ENCODE measurements at places on chromosomes 7 and 10.

DNA sequence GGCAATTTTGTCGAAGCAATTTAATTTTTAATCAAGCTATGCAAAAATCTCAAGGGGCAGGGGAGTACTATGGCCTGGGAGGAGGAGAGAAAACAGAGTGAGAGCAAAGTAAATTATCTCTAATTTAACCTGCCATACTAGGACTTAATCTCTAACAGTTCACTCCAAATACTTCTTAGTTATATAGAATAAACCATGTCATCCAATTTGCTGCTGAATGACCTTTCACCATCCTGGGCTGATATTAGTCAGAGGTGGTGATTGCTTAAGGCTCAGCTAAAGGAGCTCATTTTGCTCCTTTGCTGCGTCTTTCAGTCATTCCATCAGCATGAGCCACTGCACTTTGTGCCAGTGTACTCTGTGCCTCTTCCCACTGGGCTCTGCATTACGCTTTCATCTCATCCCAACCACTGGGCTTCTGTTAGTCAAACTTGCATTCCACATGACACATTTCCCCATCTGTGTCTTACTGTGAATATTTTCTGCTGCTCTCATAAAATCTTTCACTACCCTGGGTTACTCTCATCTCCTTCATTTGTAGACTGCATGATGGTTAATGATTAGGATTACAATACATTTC is 84.3 kb downstream of the CD36 start:
- no peaks in the 10 kb centered on the region for H3K27me3 ChIP-seq
- H3K36me3 ChIP-seq = no peaks in the 10 kb centered on the region
- peaks cover 42% of the 10 kb centered on the region for H3K4me1 ChIP-seq
- peak overlapping the region; percentile 89 for H3K27ac ChIP-seq

- no peaks in the 10 kb centered on the region for H3K36me3 ChIP-seq
- no peak for DNase-seq
- H3K4me1 ChIP-seq = no peaks in the 10 kb centered on the region
- no peak overlapping the region for H3K4me3 ChIP-seq
Measured at GRCh38 chr10:121577568-121577967, 20.7 kb downstream of the FGFR2 start.

DNA sequence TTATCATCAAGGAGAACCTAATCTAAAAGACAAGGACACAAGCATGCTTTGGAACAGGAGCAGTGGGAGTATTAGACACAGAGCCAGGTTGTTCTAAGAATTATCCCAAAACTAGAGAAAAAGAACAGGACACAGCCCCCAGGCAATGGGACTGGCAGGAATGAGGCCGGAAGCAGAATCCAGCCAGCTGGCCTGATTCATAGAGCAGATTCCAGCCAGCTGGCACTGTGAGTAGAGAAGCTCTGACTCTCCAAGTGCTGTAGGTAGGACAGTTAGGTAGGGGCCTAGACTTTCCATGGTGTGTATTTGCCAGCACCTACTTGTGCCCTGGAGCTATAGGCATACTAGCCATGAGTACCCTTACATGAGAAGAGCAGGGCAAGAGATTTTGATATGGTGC is 13.3 kb upstream of the RAB18 start:
- peak; percentile 75 for DNase-seq
- H3K27me3 ChIP-seq = no peaks in the 10 kb centered on the region
- no peak overlapping the region for H3K4me3 ChIP-seq
- peak overlapping the region; percentile 69 for H3K27ac ChIP-seq
- peaks cover 5% of the 10 kb centered on the region for H3K36me3 ChIP-seq
- peaks cover 17% of the 10 kb centered on the region for H3K4me1 ChIP-seq

DNA sequence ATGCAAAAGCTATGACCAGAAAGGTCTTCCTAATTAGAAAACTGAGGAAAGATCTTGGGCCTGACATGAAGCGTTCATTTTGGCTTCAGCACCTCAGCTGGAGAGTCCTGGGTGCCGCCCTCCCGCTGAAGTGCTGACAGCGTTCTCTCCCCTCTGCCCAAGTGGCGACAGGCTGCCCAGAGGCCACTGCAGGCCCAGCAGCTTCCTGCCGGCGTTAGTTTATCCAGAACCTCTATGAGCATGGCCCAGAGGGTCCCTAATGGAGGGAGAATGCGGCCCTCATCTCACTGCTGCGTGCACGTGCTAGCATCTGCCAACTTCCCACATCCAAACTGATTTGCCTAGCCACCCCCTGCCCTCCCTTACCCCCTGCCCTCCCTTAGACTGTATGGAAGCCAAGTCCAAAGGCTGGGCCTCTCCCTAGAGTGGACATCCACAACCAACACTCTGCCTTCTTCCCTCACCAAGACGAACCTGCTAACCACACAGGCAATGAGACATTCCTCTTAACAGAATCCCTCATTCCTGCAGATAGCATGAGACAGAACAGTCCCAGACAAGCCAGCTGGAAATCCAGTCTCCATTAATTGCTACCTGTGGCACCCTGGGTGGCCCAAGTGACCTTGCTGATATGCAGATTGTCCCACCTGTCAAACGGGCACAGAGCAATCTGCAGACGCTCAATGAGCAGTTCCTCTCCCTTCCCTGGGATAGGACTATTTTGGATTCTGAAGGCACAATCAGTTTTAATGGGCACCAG is 108.4 kb downstream of the C10orf90 start:
- no peaks in the 10 kb centered on the region for H3K36me3 ChIP-seq
- no peak for DNase-seq
- H3K4me3 ChIP-seq = no peak overlapping the region
- no peak overlapping the region for H3K27ac ChIP-seq
- H3K27me3 ChIP-seq = no peaks in the 10 kb centered on the region
- H3K4me1 ChIP-seq = no peaks in the 10 kb centered on the region

DNA sequence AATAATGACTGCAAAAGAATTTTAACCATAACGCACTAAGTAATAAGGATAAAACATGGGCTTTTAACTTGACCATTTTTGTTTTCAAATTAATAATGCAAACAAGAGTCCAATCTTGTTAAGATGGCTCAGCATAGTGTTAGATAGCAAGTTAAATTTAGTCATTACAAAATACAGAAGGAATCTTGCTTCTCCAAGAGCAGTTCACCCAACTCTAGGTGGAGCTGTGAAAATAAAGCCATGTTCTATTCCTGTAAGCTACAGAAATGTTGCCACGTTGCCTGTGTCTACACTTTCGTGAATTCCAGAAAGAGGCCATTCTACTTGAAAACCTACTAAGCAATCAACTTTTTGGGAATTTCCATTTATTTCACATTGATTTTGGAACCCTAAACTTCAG is 191.9 kb downstream of the SFMBT2 start:
- H3K4me1 ChIP-seq = no peaks in the 10 kb centered on the region
- H3K27ac ChIP-seq = no peak overlapping the region
- H3K27me3 ChIP-seq = no peaks in the 10 kb centered on the region
- H3K4me3 ChIP-seq = no peak overlapping the region

DNA sequence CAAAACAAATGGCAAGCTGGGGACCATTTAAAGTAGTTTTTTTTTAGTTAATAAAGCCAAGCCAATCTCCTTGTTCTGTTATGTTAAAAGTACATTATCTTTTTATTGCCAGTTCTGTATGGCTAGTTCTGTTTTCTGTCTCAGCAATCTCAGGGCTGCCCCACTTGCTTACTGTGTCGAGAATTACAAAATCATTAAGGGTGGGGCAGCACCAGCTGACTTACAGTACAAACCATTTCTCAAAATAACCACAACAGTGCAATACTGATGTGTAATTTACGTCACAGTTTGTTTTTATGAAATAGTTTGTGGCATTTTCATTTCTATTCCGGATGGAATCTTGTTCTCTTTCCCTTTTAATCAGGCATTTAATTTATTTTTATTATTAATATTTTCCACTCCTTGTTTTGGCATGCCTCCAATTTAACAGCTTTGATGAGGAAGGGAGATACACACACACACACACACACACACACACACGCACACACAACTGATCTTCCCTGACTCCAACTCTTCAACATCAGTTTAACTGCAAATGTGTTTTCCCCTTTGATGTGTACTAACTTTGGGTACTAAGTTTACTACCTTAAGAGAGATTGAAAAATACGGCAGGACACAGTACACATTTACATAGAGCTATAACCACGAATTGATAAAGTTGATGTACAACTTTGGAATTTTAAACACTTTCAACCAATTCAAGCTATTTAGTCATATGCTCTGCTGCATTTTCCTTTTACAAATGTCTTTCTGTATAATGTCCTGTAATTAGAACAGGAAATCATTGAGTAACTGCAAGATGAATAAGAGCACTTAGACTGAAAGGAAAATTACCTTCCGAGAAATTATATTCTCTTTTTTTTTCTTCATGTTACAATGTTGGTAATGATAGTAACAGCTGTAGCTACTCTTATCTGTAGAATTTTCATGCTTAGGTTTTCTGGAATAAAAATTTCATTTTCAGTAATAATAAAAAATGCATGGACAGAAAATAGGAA is 91.5 kb downstream of the ARID5B start:
- H3K36me3 ChIP-seq = peaks cover 2% of the 10 kb centered on the region
- peak overlapping the region; percentile 96 for H3K27ac ChIP-seq
- peaks cover 38% of the 10 kb centered on the region for H3K4me1 ChIP-seq
- H3K27me3 ChIP-seq = no peaks in the 10 kb centered on the region

- no peaks in the 10 kb centered on the region for H3K36me3 ChIP-seq
- no peaks in the 10 kb centered on the region for H3K4me1 ChIP-seq
- H3K27ac ChIP-seq = no peak overlapping the region
- H3K4me3 ChIP-seq = no peak overlapping the region
Measured at GRCh38 chr7:132461032-132461592, 115.2 kb downstream of the PLXNA4 start.

DNA sequence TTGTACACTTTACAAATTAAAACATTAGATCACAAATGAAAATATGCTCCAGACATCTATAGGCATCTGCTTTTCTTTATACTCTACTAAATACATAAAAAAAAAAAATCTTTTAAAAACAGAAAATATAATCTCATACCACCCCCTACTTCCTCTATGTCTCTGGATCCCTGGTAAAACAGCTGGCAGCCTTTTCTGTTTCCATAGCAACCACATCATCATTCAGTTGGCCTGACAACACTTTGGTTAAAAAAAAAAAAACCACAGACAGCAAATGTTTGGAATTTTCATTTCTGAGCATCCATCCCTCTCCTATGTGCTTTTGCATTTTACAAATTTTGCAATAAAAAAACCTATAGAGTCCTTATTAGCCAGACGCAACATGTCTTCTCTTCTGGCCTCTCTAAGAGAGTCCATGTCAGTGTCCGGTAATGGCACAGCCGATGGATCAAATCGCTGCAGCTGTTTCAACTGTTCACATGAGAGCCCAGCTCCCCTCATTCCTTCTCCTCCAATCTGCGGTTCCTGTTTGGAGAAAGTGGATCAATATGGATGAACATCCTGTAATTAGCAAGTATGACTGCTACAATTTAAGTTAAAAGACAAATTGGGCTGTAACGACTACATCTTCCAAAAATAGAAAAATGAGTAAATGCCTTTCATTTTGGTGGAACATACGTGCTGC is 105.6 kb downstream of the NSUN6 start:
- no peak for DNase-seq
- no peak overlapping the region for H3K27ac ChIP-seq
- no peaks in the 10 kb centered on the region for H3K27me3 ChIP-seq
- peaks cover 30% of the 10 kb centered on the region for H3K36me3 ChIP-seq

DNA sequence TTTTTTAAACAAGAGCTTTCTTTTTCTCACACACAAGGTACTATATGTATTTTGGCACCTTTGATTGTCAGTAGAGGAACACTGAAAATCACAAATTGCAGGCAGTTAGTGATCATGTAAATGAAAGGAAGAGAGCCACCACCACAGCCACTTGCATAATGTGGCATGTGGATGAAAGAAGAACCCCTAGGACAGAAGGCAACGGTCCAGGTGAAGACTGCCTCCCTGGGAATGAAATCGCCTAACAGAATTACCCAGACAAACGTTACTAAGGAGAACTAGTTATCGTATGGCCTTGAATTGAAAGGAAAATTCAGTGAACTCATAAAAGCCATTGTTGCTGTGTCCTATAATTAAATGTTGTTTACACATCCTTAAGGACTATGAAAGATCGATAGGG is 41.2 kb upstream of the PTPRZ1 start:
- DNase-seq = no peak
- H3K4me1 ChIP-seq = peaks cover 9% of the 10 kb centered on the region
- H3K27me3 ChIP-seq = no peaks in the 10 kb centered on the region
- H3K36me3 ChIP-seq = no peaks in the 10 kb centered on the region
- no peak overlapping the region for H3K4me3 ChIP-seq

GRCh38 chr7:102303669-102304422 is 17.2 kb downstream of the SH2B2 start:
- H3K4me3 ChIP-seq = no peak overlapping the region
- no peaks in the 10 kb centered on the region for H3K36me3 ChIP-seq
- H3K4me1 ChIP-seq = no peaks in the 10 kb centered on the region
- no peak overlapping the region for H3K27ac ChIP-seq
- H3K27me3 ChIP-seq = no peaks in the 10 kb centered on the region

DNA sequence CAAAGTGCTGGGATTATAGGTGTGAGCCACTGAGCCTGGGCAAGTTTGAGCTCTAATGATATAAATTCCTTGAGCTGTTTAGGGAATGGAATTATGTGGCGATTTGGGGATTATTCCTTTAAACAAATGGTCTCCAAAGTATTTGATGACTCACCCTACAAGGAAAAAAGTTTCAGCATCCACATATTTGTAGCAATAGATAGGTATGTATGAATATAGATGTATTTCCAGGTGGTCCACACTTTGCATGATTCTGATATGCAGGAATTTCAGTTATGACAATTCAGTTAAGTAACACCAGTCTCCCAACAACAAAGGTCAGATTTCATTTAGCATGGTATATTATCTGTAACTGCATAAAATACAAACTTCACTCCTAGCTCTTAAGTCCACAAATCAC is 92.2 kb downstream of the ZNF248 start:
- H3K27me3 ChIP-seq = no peaks in the 10 kb centered on the region
- no peak for DNase-seq
- H3K27ac ChIP-seq = no peak overlapping the region
- no peak overlapping the region for H3K4me3 ChIP-seq

- H3K27ac ChIP-seq = no peak overlapping the region
- H3K4me3 ChIP-seq = no peak overlapping the region
- no peaks in the 10 kb centered on the region for H3K27me3 ChIP-seq
- peaks cover 10% of the 10 kb centered on the region for H3K4me1 ChIP-seq
- H3K36me3 ChIP-seq = no peaks in the 10 kb centered on the region
- peak; percentile 71 for DNase-seq
Measured at GRCh38 chr10:62732841-62733653, 71.5 kb upstream of the ADO start.

GRCh38 chr10:65846949-65847348 is 1078.9 kb upstream of the LRRTM3 start:
- no peak overlapping the region for H3K4me3 ChIP-seq
- no peaks in the 10 kb centered on the region for H3K27me3 ChIP-seq
- no peaks in the 10 kb centered on the region for H3K4me1 ChIP-seq
- H3K27ac ChIP-seq = no peak overlapping the region

- no peak for DNase-seq
- no peaks in the 10 kb centered on the region for H3K36me3 ChIP-seq
- no peaks in the 10 kb centered on the region for H3K27me3 ChIP-seq
- peak overlapping the region; percentile 49 for H3K27ac ChIP-seq
Measured at GRCh38 chr7:16652240-16652583, 6.2 kb downstream of the BZW2 start.

DNA sequence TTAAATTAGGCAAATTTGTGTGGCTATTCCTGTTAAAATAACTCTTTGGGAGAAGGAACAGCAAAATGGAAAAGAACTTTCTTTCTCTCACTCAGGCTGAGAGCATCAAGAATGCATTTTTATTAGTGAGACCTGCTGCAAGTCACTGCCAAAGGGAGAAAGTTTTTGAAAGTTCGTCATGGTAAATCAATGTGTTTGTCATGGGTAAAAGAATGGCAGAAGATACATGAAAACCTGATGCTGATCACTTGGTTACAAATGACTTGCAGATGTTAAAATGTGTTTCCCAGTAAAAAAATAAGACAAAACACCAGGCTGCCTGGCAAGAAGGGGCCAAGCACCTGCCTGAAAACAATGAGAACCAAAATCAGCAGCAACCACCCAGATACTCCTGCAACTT is 484.7 kb upstream of the NRP1 start:
- DNase-seq = no peak
- no peaks in the 10 kb centered on the region for H3K27me3 ChIP-seq
- H3K4me1 ChIP-seq = no peaks in the 10 kb centered on the region
- H3K27ac ChIP-seq = no peak overlapping the region
